ENCODE measurements at places on chromosomes 13 and 19.

- no peak for DNase-seq
These were observed 44.3 kb downstream of the SLC7A1 start for GRCh38 chr13:29551214-29551613.

- no peak for DNase-seq
These were observed 792.6 kb upstream of the SLITRK6 start for GRCh38 chr13:86591862-86592261.

GRCh38 chr13:26910754-26911465 is 150.3 kb upstream of the GPR12 start:
- no peak for DNase-seq

DNA sequence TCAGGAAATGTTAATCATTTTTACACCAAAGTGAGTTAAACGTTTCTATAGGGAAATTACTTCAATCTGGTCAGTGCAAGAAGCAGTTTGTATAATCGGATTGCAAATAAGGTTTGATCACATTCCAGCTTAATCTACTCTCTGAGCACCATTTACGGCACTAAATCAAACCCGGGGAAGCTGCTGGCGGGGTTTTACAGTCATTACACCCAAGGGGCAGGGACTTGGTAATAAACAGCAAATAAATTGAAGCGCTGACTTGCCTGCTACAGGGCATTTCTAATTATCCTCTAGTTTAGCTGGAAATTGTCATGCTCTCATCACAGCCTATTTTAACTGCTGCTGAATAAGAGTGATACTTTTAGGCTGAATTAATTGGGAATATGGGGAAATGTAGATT is 152.1 kb upstream of the SOX21 start:
- no peak for DNase-seq

GRCh38 chr19:40240332-40240731 is 13.8 kb upstream of the CCNP start:
- DNase-seq, result no peak
